ENCODE measurements at places on chromosomes 2 and 18. TPM values are rescaled to one million over a fixed set of nuclear protein-coding genes. Genes with fewer than 3 reads are reported as not detected.

The NAPG gene
- 11.7 TPM for total RNA-seq

The C1QL2 gene
- total RNA-seq = 0.14 TPM

The GULP1 gene
- total RNA-seq = 52.8 TPM

The GKN2 gene
- 3.7 TPM for total RNA-seq

The ERFE gene
- total RNA-seq = 6.3 TPM
